ENCODE measurements at places on chromosomes 7 and 10. TPM values are rescaled to one million over a fixed set of nuclear protein-coding genes. Genes with fewer than 3 reads are reported as not detected.

Gene PLPP4
- total RNA-seq = 0.46 TPM

Gene SEC31B
- 2.6 TPM for total RNA-seq

Gene BLOC1S2
- 50.9 TPM for total RNA-seq

Gene MCM7
- total RNA-seq = 18.2 TPM

Gene EGFR
- total RNA-seq = 24.2 TPM

Gene ADRA2A
- total RNA-seq = 0.18 TPM

Gene SPDYE1
- not detected for total RNA-seq

Gene ADAMTS14
- 5.5 TPM for total RNA-seq

Gene GDF2
- total RNA-seq = not detected

Gene WDR86
- total RNA-seq = 3.1 TPM

Gene HYAL4
- not detected for total RNA-seq

Gene HOXA13
- total RNA-seq = 5.7 TPM

Gene SPOCK2
- 0.43 TPM for total RNA-seq

Gene LRRC72
- total RNA-seq = not detected

Gene KIF11
- total RNA-seq = 3.4 TPM

Gene AGBL3
- 1.4 TPM for total RNA-seq
